ENCODE measurements at places on chromosomes 13 and 19.

DNA sequence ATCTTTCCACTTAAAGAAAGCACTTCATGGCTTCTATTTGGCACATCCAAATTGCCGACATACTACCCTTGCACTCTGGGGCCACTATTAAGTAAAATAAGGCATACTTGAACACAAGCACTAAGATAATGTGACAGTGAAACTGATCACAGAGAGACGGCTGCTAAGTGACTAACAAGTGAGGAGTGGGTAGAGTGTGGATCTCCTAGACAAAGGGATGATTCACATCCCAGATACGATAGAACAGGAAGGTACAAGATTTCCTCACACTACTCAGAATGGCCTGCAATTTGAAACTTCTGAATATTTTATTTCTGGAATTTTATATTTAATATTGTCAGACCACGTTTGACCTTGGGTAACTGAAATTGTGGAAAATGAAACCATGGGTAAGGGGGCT is 1721.8 kb upstream of the SPRY2 start:
- no peak for DNase-seq

DNA sequence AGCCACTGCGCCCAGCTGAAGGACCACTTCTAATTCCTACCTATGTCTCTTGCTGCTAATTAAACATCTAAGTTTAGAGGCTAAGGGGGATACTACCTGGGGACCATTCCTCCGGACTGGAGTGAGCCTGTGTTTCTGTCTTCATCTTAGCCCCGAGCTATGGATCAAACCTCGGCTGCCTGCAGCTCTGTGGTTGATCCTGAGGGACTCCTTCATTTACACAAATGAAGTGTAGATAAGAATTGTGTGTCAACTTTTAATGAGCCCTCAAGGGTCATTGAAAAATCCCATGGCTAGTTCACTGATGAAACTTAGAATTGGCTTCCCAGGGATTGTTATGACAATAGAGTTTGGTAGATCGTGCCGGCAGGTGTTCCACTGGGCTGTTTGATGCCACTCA is 31.5 kb upstream of the OR10H1 start:
- no peak for DNase-seq

DNA sequence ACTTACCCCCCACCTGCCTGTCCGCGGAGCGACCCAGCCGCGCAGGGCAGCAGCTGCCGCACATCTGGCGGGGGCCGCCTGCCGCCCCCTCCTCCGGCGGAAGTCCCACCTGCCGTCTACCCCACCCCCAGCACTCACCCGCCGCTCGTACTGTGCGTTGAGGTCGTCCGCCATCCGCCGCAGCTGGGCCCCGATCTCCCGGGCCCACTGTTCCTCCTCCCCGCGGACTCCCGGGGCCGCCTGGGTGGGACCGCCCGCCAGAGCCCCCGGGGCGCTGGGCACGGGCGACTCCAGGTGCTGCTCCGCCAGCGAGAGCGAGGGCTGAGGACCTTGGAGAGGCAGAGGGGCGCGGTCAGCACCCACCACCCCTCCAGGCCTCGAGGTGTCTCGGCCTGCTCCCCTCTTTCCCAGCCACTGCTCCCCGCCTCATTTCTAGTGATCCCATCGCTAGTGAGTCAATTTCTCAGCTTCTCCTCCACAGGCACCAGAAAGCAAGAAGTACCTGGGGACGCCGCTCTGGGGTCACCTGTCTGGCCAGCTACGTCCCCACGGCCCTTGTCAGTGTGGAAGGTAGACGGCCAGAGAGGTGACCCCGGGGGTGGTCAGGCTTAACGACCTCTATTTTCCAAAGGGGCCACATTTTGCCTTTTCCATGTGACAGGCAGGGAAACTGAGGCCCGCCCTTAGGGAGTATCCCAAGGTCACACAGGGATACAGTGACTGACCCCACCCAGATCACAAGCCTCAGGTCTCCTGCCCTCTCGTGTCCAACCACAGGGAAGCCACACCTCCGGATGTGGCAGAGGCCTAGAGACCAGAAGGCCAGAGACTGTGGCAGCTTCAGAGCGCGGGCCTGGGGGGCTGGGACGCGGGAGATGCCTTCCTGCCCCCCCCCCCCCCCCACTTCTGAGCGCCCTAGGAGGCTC is 4.3 kb downstream of the BBC3 start:
- DNase-seq, result peak; percentile 32

GRCh38 chr19:52336117-52336790 is at the start of gene ZNF610:
Gene ZNF610, plus strand, starts transcription at chr19:52336243. Its CDS starts 12,930 bp downstream, at chr19:52349173.
- DNase-seq, result peak; percentile 66

DNA sequence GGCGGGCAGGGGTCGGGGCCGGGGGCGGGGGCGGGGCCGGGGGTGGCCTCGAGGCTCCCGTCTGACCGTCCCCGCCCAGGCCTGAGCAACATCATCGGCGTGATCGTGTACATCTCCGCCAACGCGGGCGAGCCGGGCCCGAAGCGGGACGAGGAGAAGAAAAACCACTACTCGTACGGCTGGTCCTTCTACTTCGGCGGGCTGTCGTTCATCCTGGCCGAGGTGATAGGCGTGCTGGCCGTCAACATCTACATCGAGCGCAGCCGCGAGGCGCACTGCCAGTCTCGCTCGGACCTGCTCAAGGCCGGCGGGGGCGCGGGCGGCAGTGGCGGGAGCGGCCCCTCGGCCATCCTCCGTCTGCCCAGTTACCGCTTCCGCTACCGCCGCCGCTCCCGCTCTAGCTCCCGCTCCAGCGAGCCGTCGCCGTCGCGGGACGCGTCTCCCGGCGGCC is 9.4 kb upstream of the CACNG6 start:
- DNase-seq, result no peak

DNA sequence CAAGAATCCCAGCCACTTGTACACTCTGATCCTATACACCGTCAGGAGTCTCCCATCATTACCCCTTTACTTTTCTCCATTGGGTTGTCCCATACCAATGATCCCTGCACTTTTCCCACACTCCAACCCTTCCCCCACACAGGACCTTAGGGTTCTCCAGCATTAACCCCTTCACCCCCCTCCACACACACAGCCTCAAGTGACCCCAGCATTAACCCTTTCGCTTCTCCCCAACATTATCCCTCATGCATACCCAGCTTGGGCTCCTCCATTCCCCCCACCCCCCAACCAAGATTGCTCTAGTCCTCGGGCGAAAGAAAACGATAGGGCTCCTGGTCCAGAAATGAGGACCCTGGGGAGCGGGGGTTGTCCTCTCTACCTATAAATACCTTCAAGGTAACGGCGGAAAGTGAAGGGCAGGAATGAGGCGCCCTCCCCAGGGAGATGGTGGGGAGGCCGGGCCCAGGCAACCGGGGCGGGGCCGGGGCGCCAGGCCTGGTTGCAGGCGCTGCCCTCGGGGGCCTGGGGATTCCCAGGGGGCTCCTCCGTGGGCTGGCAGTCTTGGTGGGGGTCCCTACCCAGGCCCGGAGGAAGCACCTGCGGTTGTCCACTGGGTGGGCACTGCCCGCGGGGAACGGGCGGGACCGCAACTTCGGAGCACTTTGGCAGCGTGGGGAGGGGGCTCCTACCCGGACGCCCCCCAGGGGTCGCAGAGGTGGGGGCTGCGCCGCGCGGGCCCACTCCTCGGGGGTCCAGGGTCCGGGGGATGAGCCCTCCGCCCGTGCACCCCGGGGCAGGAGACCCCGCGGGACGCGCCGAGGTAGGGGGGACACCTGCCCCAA is 757 bp downstream of the WIZ start:
- no peak for DNase-seq

- no peak for DNase-seq
Measured at GRCh38 chr19:35042056-35042730, 672 bp downstream of the HPN start.

Data from NCI-H510A (cell line).